CD4-positive, alpha-beta T cell treated with Interferon alpha-2 for 1 hour (primary cell): ENCODE measurements at places on chromosomes 4 and X.
A peak's percentile ranks its signal among the peaks of the same experiment; 100 is the strongest.

- no peak for DNase-seq
Observed at GRCh38 chr4:139567159-139567870, 11.3 kb upstream of the SETD7 start.

- no peak for DNase-seq
Observed at GRCh38 chr4:159292137-159292896, 189.4 kb downstream of the RAPGEF2 start.

DNA sequence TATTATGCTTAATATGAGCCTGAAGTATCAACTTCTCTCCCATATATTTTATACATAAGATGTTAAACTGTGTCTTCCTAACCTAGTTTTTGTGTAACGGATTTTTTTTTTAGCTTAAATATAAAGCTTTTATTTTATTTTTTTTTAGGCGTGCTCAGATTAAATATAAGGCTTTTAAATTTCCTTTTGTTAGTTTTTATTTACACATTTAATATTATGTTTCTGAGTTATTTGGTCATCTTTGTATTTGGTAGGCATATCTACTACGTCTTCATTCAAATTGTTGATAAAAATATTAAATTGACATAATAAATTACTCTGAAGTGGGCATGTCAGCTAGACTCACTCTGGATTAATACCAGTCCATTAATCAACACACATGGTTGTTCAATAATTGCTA is 4.2 kb downstream of the SLAIN2 start:
- no peak for DNase-seq

DNA sequence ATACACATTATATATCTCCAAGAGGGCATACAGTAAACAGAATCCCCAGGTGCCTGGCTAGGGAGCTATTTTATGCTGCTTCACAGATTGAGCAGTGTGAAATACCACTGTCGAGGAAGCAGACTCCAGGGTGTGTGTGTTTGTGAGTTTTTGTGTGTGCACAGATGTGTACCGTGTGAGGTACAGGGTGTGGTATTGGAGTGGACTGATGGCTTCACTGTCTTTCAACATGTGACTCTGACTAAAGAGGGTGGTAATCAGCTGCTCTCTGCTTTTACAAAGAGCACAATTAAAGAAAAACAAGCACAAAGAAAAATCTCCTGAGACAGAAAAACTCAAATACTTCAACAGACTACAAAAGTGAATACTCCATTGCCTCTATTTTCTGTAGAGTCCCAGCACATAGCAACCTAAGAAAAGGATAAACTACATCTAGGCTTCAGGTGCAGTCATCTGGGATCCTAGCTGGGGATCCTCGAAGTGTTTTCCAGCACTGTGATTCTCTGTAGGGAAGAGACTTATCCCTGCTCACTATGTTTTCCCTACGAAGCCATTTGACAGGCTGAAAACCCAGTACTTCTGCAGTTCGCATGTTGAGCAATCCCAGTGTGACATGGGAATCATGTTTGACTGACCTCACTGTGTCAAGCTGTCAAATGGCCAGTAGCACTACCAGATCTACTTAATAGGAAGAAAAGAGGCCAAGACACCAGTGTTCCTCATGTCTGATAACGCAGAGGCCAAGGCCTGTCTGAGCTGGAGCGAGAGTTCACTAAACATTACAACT is 100.3 kb downstream of the CDS1 start:
- no peak for DNase-seq

DNA sequence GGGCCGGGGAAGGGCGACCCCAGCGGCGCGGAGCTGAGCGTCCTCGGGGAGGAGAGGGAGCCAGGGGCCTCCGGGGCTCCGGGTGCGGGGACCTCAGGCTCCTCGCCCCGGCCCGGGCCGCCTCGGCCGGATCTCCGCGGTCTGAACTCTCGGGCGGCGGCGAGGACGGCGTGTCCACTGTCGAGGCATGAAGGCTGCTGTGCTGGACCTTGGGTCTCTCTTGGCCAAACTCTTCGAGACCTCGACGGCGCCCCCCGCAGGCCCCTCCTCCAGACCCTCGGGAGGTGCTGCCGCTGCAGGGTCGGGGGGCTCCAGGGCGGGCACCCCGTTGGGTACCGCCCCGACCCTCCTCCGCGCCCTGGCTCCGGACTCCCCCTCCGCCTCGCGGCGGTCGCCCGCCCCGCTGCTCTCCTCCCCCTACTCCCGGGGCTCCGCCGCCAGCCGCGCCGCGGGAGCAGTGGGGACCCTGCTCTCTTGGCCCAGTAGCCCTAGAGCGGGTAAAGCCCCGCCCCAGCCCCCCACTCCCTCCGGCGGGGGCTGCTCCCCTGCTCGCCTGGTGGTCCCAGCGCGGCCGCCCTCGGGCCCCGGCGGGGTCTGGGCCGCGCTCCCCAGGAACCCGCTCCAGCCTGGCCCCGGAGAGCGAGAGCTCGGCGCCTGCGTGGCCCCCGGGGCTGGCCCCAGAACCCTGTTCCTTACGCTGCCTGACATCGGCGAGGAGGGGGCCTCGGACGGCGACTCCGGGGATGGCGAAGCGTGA is 564 bp downstream of the FAM149A start:
- DNase-seq: no peak

GRCh38 chr4:25750874-25751273 is 95.2 kb downstream of the SLC34A2 start:
- DNase-seq: no peak

- no peak for DNase-seq
Observed at GRCh38 chrX:925652-926061, 286.8 kb downstream of the CRLF2 start.

DNA sequence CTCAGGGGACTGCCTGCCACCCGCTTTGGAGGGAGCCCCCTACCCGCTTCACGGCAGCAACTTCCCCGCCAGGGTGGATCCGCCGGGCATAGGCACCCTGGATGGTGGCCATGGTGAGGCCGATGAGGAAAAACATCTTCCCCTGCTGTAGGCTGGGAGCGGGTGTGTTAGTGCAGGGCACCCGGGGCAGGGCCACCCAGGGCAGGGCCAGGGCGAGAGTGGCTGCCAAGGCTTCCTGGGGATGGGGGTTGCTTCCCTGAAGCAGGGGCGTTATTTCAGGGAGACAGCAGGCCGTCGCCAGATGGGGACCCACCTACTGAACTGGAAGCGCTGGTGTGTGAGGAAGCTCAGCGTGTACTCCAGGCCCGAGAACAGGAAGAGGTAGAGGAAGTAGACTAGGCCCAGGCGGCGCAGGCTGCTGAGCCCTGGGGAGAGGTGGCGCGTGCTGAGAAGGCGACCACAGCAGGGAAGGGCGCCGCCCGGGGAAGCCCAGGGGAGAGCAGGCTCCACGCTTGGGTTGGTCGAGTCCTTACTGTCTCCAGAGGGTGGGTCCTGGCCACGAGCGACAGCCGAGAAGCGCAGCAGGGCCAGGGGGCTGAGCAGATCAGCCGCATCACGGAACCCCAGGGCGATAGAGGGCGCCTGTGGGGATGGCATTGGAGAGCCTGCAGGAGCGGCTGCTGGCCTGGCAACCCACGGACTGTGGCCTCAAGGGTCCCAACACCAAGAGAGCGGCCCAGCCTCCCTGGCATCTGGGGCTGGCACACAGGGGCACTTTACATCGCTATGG is 31.5 kb downstream of the NOP14 start:
- DNase-seq: peak; percentile 73

GRCh38 chr4:185112104-185112503 is 31.0 kb upstream of the SLC25A4 start:
- DNase-seq: no peak

DNA sequence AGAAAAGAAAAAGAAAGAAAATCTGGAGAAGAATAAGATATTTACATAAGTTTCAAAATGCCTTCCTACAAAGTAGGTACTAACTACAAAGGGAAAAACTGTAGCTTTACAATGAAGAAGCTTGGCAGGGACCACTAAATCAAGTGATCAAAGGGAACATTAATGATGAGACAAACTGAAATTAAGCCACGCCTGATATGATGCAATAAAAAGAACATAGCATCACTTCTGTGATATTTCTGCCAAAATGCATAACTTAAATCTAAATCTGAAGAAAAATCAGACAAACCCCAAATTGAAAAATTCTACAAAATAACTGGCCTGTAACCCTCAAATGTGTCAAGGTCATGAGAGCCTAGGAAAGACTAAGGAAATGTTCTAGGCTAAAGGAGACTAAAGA is 8.9 kb upstream of the DCLK2 start:
- DNase-seq: no peak

DNA sequence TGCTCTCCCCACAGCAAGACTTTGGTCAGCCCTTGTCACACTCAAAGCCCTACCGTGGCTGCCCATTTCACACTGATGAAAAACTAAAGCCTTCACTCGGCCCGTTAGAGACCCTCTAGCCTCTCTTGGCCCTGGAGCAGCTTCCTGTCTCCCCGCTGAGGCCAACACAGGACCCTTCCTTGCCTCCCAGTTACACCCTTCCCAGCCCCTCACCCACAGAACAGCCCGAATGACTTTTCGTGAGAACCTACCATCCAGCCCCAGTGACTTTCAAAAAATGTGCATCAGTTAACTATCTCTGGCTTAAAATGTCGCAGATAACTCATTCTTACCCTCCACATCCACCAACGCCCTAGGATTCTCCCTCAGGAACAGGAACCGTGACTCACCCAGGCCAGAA is 756 bp upstream of the TAF9B start:
- DNase-seq: no peak

DNA sequence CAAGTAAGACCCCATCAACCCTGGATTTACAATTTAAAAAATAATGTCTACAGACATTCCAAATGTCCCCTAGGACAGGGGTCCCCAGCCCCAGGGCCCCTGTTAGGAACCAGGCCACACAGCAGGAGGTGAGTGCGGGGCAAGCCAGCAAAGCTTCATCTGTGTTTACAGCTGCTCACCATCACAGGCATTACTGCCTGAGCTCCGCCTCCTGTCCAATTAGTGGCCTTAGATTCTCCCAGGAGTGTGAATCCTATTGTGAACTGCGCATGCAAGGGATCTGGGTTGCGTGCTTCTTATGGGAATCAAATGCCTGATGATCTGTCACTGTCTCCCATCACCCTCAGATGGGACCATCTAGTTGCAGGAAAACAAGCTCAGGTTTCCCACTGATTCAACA is 146.1 kb downstream of the ATP10D start:
- DNase-seq: no peak

DNA sequence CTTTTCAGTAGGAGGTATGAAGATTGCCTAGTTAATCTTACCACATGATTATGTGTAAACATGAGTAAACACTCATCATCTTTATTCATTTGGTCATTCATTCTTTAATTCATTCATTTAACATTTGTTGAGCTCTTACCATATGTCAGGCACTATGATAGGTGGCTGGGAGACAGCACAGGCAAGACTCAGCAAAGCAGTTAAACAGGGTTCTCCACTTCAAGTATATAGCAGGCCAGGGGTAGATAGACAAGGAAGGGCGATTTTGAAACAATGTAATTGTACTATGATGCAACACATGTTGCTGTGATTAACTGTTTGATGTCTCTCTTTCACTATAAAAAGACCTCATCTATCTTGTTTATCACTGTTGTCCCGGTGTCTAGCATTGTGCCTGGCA is 84.3 kb upstream of the GPR101 start:
- DNase-seq: no peak

- DNase-seq: no peak
Observed at GRCh38 chr4:150641612-150642011, 59.7 kb downstream of the MAB21L2 start.

DNA sequence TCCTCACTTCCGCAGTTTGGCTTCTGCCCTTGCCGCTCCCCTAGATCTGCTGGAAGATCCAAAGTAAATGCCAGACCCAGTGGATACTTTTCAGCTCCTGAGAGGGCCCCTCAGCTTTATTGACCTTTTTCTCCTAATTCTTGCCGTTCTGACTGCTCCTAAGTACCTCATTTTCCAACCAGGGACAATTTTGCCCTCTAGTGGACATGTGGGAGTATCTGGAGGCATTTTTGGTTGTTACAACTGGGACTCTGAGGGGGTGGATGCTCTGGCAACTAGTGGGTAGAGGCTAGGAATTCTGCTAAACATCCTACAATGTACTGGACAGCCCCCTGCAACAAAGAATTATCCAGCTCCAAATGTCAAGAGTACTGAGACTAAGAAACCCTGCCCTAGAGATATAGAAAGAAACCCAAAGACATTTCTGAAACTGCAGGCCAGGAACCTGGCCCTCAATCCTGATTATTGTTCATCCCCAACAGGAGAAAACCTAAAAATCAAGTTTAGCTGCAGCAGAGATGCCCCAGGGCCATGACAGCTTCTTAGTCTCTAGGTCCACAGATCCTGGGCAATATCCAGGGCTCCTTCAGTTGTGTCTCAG is 3.4 kb downstream of the TEX13B start:
- no peak for DNase-seq
